ENCODE measurements at places on chromosomes 2 and 18.

DNA sequence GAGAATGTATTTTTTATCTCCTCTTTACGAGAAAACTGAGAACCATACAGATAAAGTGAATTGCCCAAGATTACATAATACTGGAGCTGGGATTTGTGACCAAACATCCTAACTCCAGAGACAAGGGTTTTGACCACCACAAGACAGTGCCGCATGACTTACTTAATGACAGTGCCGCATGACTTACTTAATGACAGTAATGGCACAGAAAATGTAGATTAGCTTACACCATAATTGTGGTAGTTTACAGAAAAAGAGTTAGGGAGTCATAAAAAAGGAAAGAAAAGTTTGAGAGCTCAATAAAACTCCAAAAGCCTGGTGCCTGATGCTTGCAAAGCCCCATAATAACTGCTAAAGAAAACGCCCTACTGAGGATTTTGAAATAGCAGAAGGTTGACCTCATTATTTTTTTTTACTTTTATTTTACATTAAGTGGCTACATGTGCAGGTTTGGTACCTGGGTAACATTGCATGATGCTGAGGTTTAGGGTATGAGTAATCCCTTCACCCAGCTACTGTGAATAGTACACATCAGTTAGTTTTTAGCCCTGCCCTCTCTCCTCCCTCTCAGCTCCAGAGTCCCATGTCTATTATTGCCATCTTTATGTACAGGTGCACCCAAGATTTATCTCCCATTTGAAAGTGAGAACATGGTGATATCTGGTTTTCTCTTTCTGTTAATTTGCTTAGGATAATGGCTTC, 310.0 kb upstream of the UBE2E3 start:
- DNase-seq = no peak

- no peak for DNase-seq
These were observed 205.1 kb downstream of the NDUFA10 start for GRCh38 chr2:239819974-239820555.

- no peak for DNase-seq
These were observed 45.0 kb downstream of the EEF1B2 start for GRCh38 chr2:206204710-206205109.

- DNase-seq = no peak
These were observed 127.8 kb downstream of the OSR1 start for GRCh38 chr2:19230626-19231025.

All from retina (tissue), 1 donor.